ENCODE measurements at places on chromosomes 12 and 14.

GRCh38 chr12:3550839-3551238 is 59.8 kb downstream of the PRMT8 start:
- ATAC-seq = no peak

- ATAC-seq = no peak
Measured at GRCh38 chr12:87728931-87729593, 300.1 kb downstream of the C12orf50 start.

- ATAC-seq = no peak
Measured at GRCh38 chr12:100624571-100624970, 51.1 kb downstream of the GAS2L3 start.

- peak; percentile 67 for ATAC-seq
Measured at GRCh38 chr14:66649498-66649897, 141.6 kb downstream of the GPHN start.

DNA sequence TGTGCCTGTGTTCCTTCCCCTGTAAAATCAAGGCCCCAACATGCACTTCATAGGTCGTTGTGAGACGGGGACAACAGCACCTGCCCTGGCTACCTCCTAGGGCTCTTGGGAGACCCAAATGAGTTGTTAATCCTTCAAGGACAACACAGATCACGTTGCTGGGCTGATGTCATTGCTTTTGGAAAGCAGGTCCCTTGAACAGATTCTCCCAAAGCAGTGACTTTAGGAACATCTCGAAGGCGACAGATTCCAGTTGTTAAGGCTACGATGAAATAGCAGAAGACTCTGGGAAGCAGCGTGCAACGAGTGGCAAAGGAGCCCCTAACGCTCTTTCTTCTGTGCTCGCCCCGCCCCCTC is 26.2 kb upstream of the MAP1LC3B2 start:
- ATAC-seq = no peak

DNA sequence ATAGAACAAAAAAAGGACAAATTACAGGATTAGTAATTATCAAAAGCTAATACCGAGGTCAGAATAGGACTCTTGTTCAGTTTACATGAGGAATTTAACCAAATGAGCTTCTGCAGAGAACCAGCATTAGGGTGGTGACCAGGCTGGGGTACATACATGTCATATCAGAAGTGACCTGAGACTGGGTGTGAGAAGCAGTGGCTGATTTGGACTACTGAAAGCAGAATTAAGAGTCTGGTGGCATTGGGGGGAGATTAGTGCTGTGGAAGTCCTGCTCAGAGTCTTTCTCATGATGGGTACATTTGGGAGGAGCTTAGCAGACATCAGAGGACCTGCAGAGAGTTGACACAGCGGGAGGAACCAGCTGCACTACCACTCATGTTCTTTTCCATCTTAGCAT is 21.7 kb downstream of the TRAF3 start:
- ATAC-seq = no peak

DNA sequence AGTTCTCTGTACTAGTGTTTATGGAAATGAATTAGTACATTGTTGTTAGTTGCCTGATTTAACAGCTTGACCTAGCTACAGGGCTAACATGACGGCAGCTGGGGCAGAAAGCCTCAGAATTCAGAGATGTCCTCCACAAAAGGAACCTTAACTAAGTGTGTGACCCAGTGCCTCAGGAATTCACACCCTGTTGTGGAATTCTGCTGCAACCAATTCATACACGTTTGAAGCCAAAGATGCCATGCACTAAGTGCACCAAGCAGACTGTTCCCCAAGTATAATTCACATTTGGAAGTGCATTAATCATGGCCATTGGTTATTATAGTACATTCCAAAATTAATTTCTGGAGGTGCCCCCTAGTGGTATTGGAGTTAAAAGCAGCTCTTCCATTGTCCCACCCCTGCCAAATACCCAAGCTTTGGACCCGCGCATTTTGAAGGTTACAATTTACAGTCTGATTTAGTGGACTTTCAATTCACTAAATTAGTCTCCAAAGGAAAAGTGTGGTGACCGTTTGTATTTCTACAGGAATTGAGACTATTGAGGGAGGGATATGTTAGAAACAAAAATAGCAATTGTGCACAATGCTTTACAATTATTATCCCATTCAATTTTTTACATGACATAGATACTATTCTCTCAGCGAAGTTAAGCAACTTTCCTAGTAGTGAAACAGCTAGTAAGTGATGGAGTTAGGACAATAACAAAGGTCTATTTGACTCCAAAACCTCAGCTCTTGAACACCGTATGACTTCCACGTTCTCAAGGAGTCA is 85.9 kb downstream of the PAX9 start:
- ATAC-seq = no peak

Measured in motor neuron (in vitro differentiated cells).